ENCODE measurements at places on chromosomes 1 and 21.

DNA sequence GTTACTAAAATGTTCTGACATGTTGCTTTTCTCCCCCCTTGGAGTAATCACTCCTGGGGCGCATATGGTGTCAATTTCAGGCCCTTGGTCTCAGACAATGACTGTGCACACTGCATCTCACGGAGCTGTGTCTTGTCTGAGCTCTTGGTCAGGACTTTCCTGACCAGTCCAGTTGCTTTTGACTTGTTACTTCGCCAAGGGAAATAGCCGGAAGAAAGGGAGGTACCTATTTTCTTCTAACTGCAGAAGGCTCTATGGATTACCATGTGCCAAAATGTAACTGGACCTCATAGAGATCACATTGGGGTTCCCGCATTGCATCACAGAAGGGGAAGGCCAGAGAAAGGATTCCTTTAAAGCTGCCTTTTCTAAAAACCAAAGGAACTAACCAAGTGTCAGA is 68.6 kb downstream of the SPAG17 start:
- no peak for DNase-seq

- DNase-seq = no peak
Observed at GRCh38 chr1:228875741-228876140, 140.5 kb downstream of the RHOU start.

GRCh38 chr1:43866201-43866600 is 67.4 kb upstream of the ARTN start:
- DNase-seq = no peak

- no peak for DNase-seq
Observed at GRCh38 chr1:903721-904271, 19.9 kb upstream of the SAMD11 start.

DNA sequence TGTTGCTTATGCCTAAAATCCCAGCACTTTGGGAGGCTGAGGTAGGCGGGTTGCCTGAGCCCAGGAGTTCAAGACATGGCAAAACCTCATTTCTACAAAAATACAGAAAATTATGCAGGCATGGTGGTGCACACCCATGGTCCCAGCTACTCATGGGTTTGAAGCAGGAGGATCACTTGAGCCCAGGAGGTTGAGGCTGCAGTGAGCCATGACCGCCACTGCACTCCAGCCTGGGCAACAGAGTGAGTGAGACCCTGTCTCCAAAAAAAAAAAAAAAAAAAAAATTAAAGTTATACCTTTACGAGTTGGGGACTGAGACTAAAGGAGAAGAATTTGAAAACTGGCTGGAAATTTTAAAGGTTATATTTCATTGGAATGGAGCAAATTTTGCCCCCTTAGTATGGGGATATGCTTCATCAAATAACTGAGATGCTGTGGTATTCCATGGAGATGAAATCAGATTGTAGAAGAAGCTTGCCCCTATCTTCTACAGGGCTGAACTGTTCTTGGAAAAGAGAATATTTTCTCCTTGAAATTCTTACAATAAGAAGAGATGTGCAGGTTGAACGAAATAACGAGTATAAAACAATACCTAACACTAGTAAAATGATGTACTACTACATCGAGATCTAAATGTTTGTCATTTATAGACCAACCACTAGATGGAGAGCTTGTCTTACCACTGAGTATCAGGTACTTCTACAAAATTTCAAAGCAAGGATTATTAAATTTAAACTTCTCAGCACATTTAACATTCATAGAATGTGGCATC is 34.9 kb upstream of the SCYL3 start:
- DNase-seq = peak; percentile 61

DNA sequence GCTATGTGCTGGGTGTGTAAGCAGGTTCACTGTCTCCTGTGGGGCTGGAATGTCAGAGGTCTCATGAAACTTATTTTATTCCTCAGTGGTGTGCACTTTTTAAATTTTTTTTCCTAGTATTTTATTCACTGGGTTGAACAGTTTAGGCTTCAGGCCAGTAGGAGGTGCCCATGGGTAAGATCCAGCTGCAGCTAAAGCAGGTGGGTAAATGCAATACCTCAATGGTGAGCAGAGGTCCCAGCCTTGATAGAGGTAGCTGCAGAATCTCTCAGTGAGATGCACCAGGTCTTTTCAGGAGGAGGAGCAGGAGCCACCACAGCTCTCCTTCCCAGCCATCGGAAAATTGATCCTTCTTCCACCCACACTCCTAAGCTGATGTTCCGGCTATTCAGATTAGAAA is 12.6 kb upstream of the OR6N2 start:
- DNase-seq = no peak

- no peak for DNase-seq
Observed at GRCh38 chr1:67647036-67647798, 37.8 kb upstream of the GADD45A start.

GRCh38 chr21:22125581-22125980 is 1127.4 kb downstream of the NCAM2 start:
- no peak for DNase-seq

DNA sequence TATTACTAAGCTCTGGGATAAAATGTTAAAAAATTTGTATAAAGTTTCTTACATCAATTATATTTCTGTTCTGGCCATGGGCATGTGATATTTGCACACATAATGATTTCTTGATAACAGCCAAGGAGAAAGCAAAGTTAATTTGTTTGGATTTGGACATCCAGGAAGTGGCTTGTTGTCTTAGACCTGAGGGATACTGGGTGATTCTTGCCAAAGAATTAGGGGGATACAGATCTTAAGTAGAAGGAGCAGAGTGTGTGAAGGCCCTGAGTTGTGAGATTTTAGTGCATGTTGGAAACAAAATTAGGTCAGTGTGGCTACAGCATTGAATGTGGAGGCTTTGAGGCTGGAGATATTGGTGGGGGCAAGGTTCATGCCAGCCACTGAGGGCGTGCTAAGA is 65.6 kb downstream of the NCAM2 start:
- DNase-seq = no peak

GRCh38 chr1:21526441-21526840 is 17.2 kb downstream of the ALPL start:
- DNase-seq = no peak

- DNase-seq = no peak
Observed at GRCh38 chr21:26297851-26298250, 127.3 kb upstream of the APP start.

GRCh38 chr1:20721117-20722061 is 3.6 kb upstream of the KIF17 start:
- DNase-seq = no peak

GRCh38 chr1:234303231-234303630 is 70.0 kb upstream of the COA6 start:
- DNase-seq = no peak

DNA sequence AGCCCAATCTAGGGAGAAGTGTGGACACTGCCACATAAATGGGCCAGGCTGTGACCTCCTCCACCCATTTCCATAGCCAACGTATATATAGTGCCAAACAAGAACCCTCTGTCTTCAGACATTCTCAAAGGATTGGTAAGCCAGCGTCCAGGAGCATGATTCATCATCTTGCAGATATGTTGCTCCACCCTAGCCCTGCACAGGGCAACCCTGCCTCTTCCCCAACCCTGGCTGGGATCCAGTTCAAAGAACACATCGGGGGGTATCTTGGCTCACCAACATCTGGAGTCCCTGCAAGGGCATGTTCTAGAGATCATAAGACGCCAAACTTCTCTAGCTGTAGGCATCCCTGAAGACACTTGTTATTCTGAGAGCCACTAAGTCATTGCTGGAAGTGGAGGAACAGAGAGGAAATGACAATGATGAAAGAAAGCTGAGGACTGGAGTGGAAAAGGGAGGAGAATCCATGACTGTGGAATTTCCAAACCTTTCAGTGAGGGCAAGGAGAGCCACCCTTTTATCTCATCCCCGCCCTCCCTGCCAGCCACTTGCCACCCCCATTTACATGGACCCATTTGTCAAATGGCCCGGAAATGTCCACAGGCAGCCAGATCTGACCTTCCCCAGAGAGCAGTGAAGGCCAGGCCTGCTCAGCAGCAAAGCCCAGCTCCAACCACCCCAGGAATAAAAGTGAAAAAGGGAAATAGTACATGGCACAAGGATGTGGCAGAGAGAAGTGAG is 144.1 kb upstream of the CTTNBP2NL start:
- no peak for DNase-seq

DNA sequence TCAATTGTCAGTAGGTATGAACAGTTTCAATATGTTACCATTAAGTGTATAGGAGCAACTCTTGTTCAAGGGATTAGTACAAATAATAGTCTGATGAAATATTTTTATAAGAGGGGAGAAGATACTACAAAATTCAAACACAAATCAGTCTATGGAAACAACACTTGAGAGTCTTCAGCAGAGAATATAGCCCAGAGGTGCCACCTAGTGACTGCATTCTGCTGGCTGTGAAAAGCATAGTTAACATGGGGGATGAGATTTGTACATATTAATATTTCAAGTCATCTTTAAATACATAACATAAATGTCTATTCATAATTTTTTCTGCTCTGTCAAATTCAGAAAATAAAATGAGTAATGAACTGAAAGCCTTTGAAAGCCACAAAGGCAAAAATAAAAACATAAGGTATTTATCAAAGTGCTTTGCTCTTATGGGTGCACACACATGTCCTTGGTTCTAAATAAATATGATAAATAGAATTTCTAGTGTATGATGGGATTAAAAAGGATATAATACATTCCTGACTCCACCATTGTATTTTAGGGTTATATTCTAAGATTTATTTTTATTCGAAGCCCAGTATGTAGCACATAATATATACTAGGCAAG is 440.9 kb upstream of the ZRANB2 start:
- DNase-seq = peak; percentile 59
